Dermis microvascular lymphatic vessel endothelial cell (primary cell): ENCODE measurements at places on chromosomes 11 and 22. TPM values are rescaled to one million over a fixed set of nuclear protein-coding genes. Genes with fewer than 3 reads are reported as not detected.

GRCh38 chr11:33893711-33894397, 2.0 kb upstream of the LMO2 start:
- DNase-seq = no peak

DNA sequence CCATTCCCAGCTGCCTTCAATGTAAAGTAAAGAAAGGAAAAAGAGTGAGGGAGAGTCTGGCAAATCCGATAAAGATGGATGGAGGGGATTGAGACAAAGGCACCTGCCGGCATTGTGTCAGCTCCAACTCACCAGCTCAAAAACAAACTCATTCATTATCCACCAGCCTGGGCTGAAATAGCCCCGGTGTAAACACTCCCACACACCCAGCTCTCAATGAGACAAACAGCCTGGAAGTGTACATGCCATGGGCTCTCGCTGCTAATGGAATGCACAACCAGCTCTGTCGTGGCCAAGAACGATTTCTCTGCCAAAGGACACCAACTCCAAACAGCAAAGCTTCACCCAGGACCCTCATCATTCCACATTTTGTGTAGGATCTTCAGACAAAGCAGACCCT, 89.3 kb upstream of the OPCML start:
- no peak for DNase-seq

LAMTOR1 gene
- 91.1 and 118 TPM in 2 replicates for total RNA-seq

ANO1 gene
- not detected in 2 replicates for total RNA-seq

KDELR3 gene
- 32.9 and 40.8 TPM in 2 replicates for total RNA-seq
